Stimulated activated CD8-positive, alpha-beta memory T cell treated with anti-CD3 and anti-CD28 coated beads, Interleukin-12 subunit alpha, Interleukin-12 subunit beta, amount 100 ng/mL, for 4 hours (primary cell): ENCODE measurements at places on chromosomes 2 and 18.

DNA sequence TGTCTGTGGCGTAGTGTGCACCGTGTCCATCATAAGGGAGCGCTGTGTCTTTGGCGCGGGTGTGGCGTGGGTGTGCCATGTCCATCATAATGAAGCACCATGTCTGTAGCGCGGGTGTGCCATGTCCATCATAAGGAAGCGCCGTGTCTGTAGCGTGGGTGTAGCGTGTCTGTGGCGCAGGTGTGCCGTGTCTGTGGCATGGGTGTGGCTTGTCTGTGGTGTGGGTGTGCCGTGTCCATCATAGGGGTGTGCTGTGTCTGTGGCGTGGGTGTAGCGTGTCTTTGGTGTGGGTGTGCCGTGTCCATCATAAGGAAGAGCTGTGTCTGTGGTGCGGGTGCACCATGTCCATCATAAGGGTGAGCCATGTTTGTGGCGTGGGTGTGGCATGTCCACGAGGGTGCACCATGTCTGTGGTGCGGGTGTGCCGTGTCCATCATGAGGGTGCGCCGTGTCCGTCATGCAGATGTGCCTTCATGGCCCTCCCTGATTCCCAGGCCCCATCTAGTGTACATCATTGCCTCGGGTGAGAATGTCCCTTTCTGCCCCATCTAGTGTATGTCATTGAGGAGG is 275.0 kb downstream of the GBX2 start:
- DNase-seq, result no peak

- no peak for DNase-seq
Observed at GRCh38 chr2:66888791-66889631, 454.1 kb downstream of the MEIS1 start.

- no peak for DNase-seq
Observed at GRCh38 chr18:65017372-65017760, 733.4 kb upstream of the CDH7 start.

DNA sequence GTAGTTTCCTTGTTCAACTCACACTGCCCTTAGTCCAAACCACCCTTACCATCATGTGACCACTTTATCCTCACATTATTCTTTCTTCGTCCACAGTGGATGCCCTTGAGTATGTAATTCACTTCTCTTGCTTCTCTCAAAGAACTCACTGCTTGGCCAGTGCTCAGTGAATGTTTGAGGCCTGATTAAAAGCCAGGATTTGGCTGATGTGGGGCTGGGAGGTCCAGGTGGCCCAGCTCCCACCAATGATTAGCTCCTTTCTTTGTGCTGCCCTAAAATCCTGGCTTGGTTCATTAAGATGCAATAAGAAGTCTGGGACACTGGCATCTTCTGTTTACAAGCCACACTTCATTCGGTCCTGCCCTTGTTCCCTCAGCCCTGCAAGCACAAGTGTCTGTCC is 97.8 kb upstream of the CELF4 start:
- DNase-seq, result no peak

- DNase-seq, result no peak
Observed at GRCh38 chr18:80253236-80253635, 5.9 kb upstream of the PARD6G start.

GRCh38 chr18:62236252-62236651 is 49.2 kb downstream of the RELCH start:
- no peak for DNase-seq

DNA sequence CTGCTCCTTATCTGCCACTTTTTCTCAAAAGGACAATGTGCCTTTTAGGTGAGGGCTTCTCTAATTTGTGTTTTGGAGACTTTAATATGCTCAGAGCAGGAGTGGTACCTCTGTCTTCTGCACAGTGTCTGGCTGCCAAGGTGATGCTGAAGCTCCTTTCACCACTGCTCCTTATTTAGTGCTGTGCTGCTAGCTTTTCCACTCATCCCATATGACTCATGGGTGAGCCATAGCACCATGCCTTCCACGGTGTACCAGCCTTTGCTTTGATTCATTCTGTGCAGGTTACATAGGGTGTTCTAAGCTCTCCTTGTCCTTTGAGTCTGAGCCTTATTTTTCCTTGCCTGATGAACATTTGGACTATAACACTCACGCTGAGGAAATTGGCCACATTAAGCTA is 202.4 kb downstream of the ARL6IP6 start:
- DNase-seq, result no peak

GRCh38 chr2:60309941-60310660 is 243.4 kb downstream of the BCL11A start:
- DNase-seq, result no peak

DNA sequence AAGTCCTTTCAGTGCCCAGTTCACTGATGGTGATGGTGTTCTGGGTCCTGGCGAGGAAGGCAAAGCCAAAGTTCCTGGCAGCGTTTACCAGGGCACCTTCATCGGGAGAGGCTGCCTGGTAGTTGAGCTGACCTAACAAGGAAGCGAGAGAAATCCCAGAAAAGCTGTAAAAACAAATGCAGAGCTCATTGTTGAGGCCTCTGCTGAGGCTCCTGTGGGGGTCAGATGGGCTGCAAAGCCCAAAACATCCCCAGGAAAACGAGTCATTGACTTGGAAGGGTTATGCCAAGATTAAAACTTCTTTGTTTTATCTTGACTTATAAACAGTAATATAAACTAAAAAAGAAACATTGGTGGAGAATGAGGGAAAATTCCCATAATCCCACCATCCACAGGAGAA is 53.3 kb upstream of the NARS1 start:
- no peak for DNase-seq

GRCh38 chr2:55524884-55525437 is 5.4 kb downstream of the CFAP36 start:
- no peak for DNase-seq

GRCh38 chr18:7844418-7844817 is 277.3 kb downstream of the PTPRM start:
- no peak for DNase-seq

- no peak for DNase-seq
Observed at GRCh38 chr18:26956863-26957262, 91.4 kb upstream of the AQP4 start.

DNA sequence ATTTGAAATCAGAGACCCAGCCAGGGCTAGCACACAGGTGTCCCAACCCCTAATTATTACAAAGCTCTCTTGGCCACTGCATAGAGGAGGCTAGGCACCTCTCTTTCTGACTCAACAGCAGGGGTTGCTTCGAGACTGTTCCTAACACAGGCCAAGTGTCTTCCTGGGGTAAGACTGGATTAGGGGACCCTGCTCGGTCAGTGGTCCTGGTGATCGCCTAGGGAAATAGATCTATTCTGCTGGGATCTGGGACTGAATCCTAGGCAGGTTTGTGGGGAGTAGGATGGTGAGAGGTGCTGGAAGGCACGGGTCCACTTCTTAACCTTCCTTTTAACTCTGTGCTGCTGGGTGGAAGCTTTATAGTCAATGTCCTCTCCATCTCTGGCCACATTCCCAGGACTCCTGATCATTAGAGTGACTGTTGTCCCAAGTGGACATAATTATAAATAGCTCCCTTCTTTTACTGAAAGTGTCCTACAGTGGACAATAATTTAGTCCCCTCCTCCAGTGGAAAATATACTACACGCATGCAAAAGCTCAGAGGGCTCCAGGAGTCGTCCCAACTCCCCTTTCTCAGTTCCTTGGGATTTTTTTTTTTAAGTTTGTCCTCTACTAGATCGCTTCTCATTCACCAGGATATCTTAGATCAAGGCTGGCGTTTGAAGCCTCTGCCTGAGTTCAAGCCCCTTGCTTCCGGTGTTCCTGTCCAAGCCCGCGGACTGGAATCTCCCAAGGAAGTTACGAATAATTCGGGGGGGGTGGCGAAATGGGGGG is 1.3 kb upstream of the TRIB2 start:
- DNase-seq, result no peak

DNA sequence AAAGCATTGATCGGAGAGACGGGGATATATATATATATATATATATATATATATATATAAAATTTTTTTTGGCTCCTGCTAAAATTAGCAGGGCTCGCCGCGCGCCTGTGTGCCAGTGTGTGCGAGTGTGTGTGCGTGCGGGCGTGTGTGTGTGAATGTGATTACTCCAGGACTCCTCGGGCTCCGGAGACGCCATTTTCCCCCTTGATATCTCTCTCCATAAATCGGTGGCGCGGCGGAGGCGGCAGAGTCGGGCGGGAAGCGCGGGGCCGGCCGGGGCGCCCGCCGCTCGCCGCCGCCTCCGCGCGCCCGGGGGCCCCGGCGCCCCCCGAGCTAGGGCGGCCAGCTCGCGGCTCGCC is 795 bp upstream of the SETBP1 start:
- peak; percentile 11 for DNase-seq

DNA sequence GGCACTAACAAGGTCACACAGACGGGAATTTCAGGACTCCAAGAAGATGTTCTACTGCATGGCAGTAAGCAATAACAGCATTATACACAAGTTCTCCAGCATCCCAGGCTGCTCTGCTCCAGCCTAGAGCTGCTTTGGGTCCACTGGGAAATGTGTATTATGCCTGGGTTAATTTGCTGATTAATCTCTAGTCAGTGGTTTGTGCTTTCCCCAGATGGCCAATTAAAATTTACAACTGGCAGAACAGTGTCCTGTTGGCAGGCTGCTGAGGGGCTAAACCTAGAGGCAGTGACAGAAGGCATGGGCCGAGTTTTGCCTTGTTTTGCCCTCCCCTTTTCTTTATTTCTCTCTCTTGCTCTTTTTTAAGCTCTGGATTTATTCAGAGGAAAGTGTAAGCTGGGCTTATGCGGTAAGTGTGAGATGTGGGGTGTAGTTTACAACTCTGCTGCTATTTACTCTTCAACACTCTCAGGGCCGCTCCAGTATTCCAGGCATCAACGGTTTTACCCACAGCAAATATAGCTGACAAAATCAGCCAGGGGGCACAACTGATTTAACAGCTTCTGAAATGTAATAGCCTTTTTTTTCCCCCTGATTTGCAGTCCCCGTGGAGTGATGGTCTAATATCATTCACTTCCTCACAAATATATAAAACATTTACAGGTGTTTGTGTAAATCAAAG is 348.0 kb downstream of the GPD2 start:
- no peak for DNase-seq

DNA sequence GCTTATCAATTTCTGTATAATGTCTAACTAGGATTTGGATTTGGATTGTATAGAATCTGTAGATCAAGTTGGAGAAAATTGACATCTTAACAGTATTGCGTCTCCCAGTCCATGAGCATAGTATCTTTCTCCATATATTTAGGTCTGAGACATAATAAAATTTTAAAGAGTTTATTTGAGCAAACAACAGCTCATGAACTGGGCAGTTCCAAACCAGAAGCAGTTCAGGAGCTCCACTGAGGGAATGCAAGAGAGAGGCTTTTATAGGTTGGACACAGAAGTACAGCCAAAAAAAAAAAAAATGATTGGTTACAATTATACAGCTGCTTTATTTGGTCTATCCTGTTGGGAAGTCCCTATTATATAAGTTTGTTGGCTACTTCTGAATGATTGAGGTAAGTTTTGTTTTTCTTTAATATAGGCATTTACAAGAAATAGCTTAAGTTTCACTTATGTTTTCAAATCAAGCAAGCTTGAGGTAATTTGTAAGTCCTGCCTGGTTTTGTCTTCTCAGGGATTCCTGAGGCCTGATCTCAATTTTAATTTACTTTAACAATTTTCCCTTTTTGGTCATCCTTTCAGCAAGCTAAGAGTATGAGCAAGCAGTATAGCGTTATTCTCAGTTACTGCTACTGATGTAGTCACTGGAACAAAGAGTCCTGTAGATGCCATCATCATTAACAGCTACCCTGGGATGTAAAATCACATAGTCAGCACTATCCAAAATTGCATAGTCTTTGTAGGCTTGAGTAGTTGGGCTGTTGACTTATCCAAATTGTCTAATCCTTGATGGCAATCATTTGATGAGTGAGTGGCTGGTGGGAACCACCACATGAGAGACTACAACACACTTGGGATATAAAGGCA is 27.5 kb upstream of the RUFY4 start:
- DNase-seq, result no peak

DNA sequence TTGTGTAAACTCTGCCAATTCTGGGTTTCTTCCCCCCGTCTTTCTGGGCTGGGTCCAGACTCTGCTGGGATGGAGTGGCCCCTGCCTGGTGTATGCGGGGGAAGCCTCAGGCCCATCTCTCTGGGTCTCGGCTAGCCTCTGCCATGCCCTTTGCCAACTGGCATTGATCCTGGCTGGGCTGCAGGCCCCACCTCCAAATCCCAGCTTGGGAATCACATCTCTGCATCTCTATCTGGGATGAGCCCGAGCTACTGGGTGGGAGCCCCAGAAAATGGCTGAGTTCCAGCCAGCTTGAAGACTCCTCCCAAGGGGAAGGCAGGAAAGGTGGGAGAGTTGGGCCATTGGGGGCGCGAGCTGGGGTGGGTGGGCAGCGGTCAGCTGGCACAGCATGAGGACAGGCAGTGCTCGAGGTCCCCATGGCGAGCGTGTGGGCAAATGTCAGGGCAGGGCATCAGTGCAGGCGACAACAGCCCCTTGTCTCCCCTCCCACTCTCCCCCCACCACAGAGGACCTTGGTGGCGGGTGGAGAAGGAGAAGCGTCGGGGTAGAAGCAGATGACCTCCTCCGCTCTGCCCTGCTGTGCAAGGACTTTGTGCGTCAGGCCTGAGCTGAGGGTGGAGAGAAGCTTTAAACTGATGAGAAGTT is 139.4 kb downstream of the ASB1 start:
- DNase-seq, result no peak

- DNase-seq, result no peak
Observed at GRCh38 chr2:46036929-46037328, 260.3 kb upstream of the EPAS1 start.

- no peak for DNase-seq
Observed at GRCh38 chr2:45606796-45607195, 4.3 kb downstream of the SRBD1 start.

DNA sequence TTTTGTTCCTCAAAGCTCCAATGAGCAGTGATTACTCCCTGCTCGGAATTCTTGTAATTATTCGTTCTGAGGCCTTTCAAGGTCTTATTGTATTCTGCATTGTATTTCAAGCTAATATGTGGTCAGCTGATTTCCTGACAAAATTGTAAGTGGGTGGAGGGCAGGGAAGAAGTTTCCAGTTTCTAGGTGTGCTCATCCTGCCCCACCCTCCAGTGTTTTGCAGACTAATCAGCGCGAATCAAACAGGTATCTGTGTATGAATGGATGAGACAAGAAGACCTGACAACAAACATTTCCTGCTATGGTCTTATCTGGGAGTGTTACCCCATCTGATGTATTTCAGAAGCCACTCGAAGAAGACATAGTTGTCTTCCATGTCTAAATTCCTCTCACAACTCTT is 35.3 kb downstream of the MYCN start:
- DNase-seq, result no peak
